ENCODE measurements at places on chromosomes 2 and 18. TPM values are rescaled to one million over a fixed set of nuclear protein-coding genes. Genes with fewer than 3 reads are reported as not detected.

DNA sequence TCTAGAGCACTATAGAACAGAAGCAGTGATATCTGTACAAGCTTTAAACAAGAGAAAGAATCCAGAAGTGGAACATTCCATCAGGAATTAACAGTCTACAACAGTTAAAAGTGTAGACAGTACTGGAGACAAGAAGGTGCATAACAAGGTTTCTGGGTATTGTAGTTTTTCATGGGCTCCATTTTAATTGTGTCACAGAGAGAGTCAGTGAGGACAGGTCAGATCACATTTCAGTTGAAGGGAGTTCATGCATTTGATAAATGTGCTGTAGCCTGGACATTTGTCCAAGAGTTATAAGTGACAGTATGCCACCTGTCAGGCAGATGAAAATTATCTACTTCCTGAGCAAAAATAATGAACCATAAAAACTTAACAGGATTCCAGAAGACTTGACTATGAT is 328.6 kb downstream of the CNTNAP5 start:
- DNase-seq, result no peak

- DNase-seq, result peak; percentile 74
Observed at GRCh38 chr2:37776487-37776886, 105.0 kb upstream of the CDC42EP3 start.

DNA sequence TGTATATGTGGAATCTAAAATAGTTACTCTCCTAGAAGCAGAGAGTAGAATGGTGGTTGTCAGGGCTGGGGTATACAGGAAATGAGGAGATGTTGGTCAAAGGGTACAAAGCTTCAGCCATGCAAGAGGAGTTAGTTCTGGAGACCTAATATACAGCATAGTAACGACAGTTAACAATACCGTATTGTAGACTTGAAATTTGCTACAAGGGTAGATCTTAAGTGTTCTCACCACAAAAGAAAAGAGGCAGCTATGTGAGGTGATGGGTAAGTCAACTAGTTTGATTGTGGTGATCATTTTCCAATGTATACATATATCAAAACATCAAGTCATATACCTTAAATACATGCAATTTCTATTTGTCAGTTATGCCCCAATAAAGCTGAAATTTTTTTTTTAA is 98.2 kb upstream of the CYP1B1 start:
- DNase-seq, result peak; percentile 52

GRCh38 chr18:68316636-68317035 is 398.3 kb downstream of the TMX3 start:
- DNase-seq, result peak; percentile 47

DNA sequence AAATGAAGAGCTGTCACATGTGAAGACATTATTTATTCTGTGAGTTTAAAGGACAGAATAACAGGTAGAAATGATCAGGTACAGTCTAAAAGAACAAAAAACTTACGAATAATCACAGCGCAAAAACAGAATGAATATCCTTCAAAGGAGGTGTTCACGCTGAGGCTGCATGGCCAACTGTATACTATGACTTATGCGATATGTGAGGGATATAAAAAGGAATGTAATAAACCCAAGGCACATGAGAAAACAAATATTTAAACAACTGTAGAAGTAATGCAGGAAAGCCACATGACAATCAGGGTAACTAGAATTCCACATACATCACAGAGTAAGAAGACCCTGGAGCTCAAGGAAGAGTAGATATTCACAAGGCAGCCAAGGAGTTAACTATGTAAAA is 81.3 kb downstream of the RTTN start:
- no peak for DNase-seq

GRCh38 chr2:150188177-150188576 is 299.3 kb downstream of the RND3 start:
- peak; percentile 40 for DNase-seq

DNA sequence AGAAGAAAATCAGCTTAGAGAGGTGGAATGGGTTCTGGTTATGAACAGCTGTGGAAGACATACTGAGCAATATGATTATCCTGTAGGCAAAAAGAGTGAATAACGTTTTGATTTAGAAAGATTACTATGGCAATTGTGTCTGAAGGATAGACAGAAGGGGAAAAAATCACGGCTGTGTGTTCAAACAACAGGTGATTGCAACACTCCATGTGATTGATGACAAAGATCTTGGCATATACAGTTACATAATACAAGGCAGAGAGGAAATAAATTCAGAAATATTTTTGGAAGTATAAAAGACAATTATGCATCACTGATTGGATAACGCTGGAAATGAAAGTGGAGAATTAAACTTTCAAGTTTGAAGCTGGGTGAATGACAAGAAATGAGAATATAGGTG is 58.5 kb upstream of the KCNJ3 start:
- no peak for DNase-seq

DNA sequence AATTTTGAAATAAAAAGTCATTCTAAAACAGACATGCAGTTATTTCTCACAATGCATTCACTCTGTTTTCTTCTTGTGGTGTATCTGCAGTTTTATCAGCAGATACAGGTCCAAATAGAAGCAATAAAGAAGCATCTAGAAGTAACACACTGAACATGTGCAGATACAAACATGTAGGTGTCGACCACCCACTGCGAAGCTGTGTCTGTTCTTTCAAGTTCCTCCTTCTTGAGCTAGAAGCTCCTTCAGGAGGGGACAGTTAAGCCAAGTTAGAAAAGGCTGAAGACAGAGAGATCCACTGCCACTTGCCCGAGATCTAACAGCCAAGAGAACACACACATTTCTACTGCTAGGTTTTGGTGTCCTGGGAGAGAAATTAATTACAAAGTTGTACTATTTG is 30.1 kb downstream of the WDFY1 start:
- no peak for DNase-seq

DNA sequence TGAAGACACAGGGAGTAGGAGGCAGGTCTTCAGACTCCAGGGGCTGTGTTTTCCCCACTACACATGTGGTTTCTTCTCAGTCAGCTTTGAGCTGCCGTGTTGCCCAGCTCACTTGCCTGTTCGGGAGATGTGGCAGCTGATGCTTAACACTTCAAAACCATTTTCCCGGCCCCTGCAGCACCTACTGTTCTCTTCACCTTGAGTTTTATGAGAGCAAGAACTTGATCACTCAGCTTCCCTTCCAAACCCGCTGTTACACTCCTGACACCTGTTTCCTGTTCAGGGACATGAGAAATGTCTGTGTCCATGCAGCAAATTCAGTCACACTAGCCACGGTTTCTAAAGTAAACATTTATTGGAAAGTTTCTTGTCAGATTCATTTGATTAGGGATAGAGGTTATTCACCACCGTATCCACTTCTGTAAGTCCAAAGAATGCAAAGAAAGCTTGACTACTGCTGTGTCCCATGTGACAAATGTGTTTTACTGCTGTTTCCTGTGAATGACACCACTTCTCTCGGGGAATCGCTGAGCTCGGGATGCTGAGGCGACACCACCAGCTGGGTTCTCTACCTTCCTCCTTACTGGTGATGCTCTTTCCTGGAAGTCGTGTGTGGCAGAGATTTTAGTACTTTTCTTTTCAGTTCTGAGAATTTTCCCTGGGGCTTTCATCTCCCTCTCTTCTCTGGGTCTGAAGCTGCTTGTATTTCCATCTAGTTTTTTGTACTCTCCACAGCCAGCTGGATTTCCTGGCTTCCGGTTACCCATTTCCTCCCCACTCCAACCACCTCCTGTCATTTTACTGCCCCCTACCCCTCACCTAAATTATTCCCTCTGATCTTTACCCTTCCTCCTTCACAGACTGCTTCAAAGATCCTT is 91.7 kb downstream of the KLF7 start:
- DNase-seq, result peak; percentile 14

DNA sequence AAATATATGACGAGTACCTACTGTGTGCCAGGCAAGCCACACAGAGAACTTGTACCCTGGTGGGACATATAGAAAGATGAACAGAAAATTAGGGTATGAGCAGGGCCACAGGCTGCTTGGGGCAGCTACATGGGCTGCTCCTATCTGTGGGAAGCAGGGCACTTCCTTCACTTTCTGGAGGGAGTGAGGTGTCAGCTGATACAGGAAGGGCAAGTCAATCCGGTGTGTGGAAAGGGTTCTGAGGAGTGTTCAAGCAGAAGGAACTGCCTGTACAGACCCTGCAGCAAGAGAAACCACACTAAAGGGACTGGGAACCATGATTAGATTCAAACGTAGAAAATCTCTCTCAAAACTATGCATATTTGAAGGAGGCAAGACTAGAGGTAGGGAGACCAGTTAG is 58.6 kb upstream of the BCL11A start:
- DNase-seq, result no peak

GRCh38 chr2:95346231-95346737 is 49.1 kb downstream of the KCNIP3 start:
- DNase-seq, result peak; percentile 60

DNA sequence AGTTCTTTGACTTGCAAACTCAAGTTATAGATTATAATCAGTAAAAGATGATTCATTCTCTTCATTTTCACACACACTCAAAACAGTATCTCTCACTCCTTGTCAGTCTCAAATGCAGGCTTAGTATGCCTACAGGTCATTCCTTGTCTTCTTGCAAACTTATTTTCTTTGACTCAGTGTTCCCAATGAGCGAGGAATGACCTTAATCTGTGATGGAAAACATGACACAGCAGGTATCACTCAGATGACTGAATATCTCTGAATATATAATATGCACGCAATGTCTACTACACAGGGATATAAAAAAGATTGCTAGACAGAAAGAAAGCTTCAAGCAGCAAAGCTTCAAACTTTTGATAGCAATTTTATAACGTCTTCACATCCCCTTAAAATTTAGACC is 127.8 kb upstream of the RGPD4 start:
- DNase-seq, result no peak

DNA sequence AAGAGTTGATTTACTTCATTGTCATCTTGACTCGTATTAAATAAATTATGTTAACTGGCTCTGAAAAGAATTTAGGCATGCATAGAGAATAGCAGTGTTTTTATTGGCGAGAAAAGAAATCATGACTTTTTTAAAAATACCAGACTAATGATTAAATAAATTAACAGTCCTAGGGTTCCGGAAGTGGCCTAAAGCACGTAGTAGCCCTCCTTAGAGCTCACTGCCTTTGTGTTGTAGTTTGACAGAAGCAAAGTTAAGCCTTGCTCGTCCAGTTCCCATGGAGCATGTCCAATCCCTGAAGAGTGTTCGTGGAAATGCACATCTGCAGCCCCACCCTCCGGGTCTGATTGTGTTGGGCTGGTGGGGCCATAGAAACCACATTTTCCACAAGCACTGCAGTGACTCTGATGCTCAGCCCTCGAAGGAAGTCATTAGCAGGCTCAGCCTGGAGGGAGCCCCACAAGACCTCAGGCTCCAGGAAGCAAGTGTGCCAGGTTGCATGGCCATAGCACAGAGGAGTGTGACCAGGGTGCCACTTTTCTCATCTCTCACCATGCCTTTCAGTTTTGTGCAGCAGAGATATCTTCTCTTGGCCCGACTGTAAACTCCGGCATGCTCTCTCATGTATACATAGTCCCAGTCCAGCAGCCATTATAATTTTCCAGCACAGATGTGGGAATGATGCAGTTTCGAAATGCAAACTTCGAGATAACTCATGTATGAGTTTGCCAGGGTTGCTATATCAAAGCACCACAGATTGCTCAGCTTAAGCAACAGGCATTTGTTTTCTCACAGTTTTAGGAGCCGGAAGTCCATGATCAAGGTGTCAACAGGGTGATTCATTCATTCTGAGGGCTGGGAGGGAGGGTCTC is 188.6 kb upstream of the SH3BP4 start:
- DNase-seq, result peak; percentile 89

DNA sequence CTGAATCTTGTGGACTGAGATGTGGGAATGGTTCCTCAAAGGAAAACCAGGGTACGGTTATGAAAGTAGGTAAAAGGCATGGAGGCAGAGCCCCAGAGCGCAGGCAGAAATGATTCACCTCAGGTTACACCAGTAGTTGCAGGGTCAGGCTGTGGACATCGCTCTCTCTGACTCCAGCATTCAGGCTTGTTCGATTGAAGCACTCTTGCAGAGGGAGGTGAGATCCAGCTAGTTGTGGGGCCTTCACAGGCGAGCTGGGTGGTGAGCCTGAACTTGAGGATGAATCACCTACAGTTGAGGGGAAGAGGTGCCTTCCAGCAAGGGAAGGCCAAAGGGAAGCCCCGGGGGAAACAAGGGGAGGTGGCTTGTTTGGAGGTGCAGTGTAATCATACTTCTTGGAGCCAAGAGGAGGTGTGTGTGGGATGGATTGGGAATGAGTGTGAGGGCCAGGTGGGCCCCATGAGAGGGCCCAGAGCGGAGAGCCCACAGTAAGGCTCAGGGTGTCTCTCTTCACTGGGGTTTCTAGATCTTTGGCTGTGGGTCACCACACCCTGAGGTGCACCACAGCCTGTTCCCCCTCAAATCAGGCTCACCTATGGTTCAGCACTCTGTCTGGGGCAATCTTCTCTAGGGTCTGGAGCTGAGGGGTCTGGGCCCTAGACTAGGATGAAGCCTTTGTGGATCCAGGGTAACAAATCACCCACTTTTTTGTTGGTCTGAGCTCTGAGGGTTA is 48.5 kb upstream of the MCFD2 start:
- peak; percentile 69 for DNase-seq

DNA sequence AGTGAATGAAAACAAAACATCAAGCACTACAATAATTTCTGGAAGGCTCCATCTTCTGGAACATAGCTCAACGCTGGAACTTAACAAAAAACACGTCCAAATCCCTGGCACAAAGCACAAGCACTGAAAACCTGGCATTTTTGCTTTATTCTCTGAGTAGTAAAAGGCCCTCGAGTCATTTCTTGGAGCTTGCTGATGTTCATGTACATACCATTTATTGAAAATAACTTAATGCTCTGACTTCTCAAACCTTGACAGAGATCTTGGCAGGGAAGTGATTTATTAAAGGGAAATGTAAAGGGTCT is 76.5 kb upstream of the STK17B start:
- DNase-seq, result no peak

DNA sequence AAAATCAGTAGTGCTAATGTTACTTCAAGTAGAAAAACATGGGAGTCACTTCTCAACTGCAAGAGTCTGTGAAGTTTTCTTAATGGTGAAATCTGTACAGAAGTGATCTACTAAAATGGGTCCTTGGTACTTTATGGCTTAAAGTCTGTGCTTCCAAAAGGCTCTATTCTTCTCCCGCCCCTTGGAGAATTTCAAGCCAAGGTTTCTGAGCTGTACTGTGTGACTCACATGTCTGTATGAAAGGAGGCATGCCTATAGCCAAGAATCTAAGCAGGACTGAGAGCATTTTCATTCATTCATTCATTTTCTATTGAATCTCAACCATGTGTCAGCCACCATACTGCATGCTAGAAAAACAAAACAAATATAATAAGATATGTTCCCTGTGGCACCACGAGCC is 19.8 kb upstream of the DDX18 start:
- no peak for DNase-seq

DNA sequence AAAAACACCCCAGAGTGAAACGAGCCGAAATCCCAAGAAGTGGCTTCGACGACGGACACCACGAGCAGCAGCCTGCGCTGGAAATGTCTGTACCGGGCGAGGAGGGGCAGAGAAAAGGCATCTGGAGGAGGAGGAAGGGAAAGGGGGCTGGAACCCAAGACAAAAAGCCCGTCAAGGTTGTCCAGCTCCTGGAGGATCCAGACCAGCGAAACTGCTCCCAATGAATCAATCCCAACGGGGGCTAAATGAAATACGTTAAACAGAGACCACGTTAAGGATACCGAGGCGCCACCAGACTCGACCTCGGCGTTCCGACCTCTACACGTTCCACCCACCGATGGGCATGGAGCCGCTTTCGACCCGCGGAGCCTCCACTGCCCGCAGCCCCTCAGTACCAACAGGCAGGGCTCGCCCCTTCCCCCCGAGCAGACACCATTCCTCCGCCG is 400 bp downstream of the CCDC88A start:
- DNase-seq, result peak; percentile 39

The ZNF396 gene
- total RNA-seq, result 5.0 TPM

The ARHGEF4 gene
- total RNA-seq, result 0.83 TPM

The CCDC195 gene
- total RNA-seq, result not detected

The DLX2 gene
- not detected for total RNA-seq

The MARCO gene
- total RNA-seq, result not detected

The CAPN13 gene
- total RNA-seq, result not detected

The TMEM198 gene
- 0.77 TPM for total RNA-seq
